T-helper 9 cell (primary cell): ENCODE measurements at places on chromosomes 13 and 19.

DNA sequence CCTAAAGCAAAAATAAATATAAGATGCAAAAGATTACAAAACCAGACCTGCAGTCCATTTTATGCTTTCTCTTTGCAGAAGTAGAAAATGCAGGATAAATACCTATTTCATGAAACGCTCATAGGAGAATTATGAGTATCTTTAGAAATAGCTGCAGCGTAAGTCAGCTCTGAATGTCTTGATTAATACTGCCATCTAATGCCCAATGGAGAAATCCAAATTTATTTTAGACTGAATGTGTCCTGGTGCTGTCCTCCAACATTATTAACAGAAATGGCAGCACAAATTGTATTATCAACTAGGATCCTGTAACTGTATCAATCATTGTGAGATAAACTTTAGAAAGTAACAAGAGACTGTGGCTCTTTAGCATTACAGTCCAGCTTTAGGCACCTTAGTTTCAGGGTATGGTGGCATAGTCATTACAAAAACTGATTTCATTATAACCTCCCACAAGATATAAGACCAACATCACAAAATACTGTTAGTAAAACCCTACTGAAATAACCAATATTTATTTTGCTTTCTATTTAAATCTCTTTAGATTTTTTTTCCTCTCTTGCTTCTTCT, 162.1 kb upstream of the MIR17HG start:
- DNase-seq: no peak

DNA sequence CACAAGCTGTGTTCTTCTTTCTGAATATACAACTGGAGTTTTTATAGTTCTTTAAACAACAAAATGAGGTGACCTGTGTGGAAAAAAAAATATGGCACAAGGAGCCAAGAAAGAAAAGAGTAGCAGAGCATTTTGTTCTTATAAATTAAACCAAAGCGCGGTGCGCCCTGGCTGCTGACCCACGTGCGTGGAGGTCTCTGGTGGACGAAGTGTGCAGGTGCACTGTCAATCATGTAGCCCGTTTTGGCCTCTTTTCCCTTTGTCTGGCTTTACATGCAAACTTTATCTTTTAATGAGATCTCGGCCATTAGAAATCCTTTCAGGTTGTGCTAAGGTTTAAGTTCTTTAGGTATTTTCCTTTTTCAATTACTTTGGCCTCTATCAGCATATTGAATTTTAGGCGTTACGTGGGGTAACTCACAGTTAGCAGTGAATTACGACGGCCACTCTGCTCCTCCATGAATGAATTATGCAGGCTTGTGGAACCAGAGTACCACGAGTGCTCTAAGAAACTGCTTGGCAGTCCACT, 443.9 kb upstream of the SLC10A2 start:
- DNase-seq: no peak

GRCh38 chr13:20633802-20634201, 66.8 kb downstream of the IFT88 start:
- DNase-seq: no peak

DNA sequence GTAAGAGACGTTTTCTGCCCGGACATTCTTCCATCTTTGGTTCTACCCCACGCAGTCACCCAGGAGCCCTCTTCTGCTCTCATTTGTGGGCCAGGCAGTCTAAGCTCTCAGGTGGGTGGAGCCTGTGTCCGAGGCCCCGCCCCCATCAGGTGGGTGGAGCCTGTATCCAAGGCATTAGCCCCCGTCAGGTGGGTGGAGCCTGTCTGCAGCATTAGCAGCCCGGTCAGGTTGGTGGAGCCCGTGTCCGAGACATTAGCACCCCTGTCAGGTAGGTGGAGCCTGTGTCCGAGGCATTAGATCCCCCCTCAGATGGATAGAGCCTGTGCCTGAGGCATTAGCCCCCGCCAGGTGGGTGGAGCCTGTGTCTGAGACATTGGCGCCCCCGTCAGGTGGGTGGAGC, 45.5 kb upstream of the C13orf46 start:
- DNase-seq: peak; percentile 35

GRCh38 chr13:21033856-21034602, 27.4 kb downstream of the LATS2 start:
- DNase-seq: no peak

- DNase-seq: no peak
Observed at GRCh38 chr13:111095031-111095840, 19.9 kb upstream of the ARHGEF7 start.

GRCh38 chr13:44386913-44387556, 13.4 kb downstream of the SERP2 start:
- no peak for DNase-seq

- DNase-seq: peak; percentile 46
Observed at GRCh38 chr19:41871573-41872383, 5.3 kb upstream of the CD79A start.

DNA sequence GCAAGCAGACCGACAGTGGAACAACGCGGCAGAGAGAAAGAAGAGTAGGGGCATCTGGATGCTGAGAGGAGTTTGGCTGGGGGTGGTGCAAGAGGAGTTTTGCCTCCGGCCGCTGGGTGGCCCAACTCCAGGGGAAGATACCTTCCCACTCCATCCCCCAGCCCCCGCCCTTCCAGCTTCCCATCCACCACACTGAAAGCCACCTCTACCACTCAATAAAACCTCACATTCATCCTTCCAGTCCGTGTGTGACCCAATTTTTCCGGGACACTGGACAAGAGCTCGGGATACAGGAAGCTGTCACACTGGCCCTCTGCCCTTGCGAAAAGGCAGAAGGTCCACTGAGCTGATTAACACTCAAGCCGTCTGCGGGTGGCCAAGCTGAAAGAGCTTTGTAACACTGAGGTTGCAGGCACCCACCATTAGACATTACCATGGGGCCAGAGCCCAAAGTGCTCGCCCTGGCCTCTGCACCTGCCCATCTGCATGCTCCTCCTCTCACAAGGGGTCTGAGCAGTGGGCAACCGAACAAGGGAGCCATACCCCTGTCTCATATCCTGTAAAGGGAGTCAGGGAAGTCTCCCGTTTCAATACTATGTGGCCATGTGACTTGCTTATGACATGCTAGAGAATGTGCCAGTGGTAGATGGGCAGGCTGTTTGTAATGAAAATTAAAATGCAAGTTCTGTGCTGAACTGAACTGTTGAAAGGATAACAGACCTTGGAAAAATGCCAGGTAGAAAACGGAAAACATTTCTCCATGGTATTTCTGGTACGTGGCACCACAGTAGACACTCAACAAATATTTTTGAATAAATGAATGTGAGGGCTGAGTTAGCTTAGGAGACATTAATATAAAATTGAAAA, 205.1 kb upstream of the STARD13 start:
- no peak for DNase-seq

DNA sequence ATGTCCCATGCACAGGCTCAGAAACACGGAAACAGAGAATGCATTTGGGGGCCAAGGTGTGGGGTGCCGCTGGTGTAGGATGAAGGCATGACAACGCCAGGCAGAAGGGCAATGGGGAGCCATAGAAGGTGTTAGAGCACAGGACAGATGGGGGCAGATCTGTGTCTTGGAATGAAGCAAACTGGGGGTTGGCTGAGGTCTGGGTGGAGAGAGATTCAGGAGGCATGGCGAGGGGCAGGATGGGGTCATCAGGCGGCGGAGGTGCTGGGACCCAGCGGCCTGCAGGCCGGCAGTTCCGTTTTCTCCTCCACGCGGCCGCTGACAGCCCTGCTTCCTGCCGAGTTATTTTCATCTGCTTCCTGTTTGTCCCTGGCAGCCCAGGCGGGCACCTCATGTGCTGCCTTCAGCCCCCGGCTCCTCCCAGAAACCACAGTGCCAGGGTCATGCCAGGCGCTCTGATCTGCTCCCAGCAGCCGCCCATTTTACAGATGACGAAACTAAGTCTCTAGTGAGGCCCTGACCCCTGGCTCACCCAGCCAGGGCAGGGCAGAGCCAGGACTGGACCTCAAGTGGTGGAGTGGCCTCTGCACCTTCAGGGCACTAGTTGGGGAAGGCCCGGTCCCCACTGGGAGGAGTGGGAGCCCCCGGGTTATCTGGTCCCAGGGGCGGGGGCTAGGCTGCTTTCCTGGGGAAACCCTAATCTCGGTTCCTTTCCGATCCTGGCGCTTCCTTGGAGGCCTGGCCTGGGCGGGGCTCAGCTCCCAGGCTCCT, 2.2 kb downstream of the ARHGAP45 start:
- DNase-seq: peak; percentile 57

DNA sequence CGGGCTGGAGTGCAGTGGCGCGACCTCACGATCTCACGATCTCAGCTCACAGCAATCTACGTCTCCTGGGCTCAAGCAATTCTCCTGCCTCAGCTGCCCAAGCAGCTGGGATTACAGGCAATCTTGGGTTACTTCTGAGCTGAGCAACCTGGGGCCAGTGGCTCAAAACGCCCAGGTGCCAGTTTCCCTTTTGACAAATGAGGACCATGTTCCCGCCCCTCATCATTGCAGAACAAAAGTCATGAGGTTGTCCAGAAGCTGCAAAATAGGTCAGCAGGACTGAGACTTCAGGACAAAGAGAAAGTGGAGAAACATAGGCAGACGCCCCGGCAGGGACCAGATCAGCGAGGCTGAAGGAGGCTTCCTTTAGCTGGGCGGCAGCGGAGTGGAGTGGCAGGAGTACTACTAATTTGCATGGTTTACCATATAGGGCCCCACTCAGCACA, 3.3 kb upstream of the ADGRE5 start:
- DNase-seq: no peak
